ENCODE measurements at places on chromosomes 5 and 9.

DNA sequence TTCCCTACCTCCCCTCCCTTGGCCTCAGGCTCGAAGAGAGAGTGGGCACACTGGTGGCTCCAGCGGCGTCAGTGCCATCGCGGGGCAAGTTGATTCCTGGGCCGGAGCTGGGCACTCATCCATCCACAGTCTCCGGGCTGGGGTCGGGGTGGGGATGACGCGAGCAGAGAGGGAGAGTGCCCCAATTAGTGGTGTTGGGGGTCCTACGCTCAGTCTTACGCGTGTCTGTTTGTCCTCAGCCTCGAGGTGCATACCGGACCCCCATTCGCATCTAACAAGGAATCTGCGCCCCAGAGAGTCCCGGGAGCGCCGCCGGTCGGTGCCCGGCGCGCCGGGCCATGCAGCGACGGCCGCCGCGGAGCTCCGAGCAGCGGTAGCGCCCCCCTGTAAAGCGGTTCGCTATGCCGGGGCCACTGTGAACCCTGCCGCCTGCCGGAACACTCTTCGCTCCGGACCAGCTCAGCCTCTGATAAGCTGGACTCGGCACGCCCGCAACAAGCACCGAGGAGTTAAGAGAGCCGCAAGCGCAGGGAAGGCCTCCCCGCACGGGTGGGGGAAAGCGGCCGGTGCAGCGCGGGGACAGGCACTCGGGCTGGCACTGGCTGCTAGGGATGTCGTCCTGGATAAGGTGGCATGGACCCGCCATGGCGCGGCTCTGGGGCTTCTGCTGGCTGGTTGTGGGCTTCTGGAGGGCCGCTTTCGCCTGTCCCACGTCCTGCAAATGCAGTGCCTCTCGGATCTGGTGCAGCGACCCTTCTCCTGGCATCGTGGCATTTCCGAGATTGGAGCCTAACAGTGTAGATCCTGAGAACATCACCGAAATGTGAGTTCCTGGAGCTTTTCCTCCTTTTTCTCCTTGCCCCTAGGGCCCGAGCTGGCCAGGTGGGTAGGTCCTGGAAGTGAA, 861 bp downstream of the NTRK2 start:
- no peak for DNase-seq

- no peak for DNase-seq
Observed at GRCh38 chr9:89358376-89358916, 40.1 kb downstream of the SECISBP2 start.

GRCh38 chr5:148107608-148108007, 43.8 kb downstream of the SPINK5 start:
- no peak for DNase-seq

DNA sequence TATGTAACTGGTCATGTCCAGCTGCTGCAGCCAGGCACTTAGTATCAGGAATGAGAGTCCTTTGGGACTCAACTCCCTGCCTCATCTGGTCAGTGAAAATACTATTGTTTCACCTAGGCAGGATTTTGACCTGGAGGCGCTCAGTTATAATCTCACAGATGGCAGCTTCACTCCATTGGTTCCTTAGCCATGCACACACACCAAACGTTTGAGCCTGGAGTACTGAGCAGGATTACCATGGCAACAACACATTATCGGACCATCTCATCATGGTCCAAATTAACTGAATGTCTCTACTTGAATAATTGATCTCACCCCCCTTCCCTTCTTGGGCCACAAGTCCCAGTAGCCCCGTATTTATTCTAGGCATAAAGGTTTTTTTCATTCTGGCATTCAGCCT, 15.0 kb upstream of the SREK1 start:
- no peak for DNase-seq

- no peak for DNase-seq
Observed at GRCh38 chr9:94591876-94592275, 1.7 kb downstream of the FBP2 start.

DNA sequence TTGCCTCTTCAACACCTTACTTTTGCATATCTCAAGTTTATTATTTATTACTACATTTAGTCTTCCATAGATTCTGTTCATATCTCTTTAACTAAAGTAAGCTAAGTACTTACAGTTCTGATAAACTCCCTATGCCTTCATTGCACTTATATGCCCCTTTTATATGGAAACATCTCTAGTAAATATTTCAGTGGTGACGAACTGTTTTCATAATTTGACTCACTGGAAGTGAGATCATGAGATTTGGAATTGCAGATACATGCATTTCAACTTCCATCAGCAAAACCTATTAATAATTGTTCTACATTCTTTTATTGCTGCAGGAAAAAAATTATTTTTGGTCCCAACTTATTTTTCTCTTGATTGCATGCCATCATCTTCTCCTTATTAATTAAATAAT, 263.5 kb downstream of the CD180 start:
- no peak for DNase-seq

- DNase-seq, result no peak
Observed at GRCh38 chr5:56961746-56962145, 9.8 kb upstream of the MIER3 start.

DNA sequence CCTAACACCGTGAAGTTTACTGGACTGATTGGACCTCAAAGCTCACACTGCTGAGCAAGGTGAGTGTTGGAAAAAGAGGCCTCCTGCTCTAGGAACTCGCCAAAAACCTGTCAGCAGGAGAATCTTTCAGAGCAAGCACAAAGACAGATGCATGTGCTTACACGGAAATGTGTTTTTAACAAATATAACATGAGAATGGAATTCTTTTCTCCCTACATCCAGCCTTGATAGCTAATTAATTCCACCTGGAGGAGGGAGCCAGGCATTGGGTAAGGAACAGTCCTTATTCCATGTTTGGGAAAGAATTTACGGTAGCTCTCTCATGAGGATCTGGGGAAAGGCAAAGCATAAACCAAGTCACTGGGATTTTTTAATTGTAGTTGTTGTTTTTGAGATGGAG, 98.8 kb downstream of the KLF4 start:
- DNase-seq, result no peak

- no peak for DNase-seq
Observed at GRCh38 chr5:135557076-135557838, 21.5 kb upstream of the NEUROG1 start.

DNA sequence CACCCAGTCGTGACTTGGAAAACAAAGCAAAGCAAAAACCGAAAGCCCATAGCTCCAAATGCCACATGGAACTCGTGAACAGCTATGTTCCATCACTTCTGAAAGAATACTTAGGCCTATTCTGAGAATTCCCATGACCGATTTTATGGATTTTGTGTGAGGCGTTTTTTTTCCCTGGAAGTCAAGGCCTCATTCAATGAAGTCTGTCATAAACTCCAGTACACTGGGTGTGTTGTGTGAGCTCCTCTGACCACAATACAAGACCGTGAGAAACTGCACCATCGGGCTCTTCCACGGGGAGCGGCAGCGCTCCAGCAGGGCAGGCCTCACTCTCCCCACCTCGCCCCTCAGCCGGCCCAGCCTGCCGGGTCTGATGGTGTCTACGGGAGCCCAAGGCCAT, 209.5 kb downstream of the FANCC start:
- no peak for DNase-seq

DNA sequence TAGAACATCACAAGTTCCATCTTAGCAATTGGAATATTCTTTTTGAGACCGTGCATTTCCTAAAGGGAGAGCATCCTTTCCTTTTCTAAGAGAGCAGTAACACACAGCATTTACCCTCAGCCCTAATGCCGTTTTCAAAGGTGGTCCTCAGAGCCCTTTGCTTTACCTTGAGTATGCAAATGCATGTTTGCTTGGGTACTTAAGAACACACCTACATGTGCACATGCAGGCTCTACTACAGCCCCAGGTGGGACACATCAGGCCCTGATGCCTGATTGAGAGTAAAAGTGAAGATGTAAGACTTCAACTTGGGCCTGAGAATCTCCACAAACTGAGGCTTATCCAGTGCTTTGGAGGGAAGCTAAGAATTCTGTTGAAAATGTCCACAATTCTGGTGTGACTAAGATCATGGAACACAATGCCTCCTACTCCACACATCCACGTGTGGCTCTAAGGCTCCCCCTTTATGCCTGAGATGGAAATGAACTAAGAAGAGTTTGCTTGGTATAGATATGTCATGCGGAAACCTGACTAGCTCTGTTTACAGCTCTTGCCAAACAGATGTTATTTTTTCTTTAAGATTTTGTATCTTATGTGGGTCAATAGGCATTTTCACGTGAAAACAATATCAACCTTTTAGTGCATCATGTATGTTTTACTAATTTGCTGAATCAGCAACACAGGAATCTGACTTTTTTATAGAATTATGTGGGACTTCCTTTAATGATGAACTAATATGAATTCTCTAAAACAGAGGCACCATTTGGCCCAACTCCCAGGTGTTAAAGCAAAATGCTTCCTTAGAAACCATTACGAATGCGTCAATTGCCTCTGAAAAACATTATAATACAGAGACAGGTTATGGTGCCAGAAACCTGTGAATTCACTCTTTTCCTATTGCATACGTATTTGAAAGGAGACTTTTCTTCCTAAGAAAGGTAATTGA, 48.9 kb upstream of the SLC2A8 start:
- DNase-seq, result peak; percentile 25

- peak; percentile 0 for DNase-seq
Observed at GRCh38 chr5:172235132-172235780, 41.3 kb downstream of the EFCAB9 start.

DNA sequence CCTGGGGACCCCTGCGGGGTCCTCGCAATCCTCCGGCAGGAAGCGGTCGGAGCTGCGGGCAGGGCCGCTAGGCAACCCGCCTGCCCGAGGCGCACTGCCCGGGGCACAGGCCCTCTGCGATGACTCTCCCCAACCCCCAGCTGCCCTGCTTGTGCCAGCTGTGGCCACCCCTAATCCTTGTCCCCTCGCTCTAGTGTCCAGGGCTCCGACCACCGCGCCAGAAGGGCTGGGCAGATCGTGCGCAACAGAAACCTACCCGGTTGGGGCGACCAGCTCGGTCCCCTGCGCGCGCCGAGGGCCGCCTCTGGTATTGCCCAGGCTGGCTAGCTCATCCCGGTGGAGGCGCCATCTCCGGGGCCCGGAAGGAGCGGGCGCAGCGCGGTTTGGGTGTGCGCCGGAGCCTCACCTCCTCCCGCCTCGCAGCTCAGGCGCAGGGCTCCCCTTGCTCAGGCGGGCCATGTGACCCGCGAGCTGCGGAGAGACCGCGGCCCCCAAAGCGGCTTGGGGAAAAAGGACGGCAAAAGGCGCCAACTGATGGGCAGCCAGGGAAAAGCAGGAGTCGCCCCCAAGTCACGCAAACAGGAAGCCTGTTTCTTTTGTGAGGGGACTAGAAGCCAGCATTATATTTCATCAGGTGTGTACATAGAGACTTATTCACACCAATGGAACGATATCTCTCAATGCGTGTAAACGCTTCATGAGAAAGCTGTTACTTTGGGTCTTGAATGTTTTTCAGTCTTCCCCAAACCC, 46.8 kb upstream of the RNF20 start:
- no peak for DNase-seq

GRCh38 chr9:6414247-6414641, 1.2 kb downstream of the UHRF2 start:
- DNase-seq, result no peak

GRCh38 chr9:73076970-73077369, 74.7 kb upstream of the ANXA1 start:
- no peak for DNase-seq

GRCh38 chr9:82170866-82171265, 182.3 kb downstream of the SPATA31D1 start:
- DNase-seq, result peak; percentile 72

DNA sequence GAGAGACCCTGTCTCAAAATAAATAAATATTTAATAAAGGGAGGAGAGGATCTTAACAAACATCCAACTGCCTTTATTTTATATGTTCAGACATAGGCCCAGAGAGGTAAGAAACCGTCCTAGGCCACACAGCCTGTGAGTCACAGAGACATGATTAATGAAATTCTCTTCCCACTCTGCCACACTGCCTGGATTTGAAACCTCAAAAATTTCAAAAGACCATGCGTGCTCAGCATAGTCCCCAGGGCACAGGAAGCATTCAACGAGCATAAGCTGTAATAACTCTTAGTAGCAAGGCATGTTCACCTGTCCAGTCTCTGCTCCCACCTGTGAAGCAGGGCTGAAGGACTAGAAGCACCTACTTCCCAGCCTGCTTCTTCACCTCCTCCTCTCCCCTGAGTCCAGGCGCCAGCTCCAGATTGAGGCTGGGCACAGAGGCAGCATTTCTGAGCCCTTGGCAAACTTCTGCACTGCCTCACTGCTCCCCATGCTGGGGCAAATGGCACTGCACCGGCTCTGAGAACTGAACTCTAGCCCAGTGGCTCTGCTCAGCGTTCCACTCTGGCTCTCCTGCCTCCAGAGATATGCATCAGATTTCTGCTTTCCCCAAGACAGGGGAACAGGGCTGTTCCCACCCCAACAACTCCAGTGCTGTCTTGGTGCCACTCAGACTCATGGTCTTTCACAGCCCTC, 1.1 kb downstream of the FAT2 start:
- DNase-seq, result no peak

DNA sequence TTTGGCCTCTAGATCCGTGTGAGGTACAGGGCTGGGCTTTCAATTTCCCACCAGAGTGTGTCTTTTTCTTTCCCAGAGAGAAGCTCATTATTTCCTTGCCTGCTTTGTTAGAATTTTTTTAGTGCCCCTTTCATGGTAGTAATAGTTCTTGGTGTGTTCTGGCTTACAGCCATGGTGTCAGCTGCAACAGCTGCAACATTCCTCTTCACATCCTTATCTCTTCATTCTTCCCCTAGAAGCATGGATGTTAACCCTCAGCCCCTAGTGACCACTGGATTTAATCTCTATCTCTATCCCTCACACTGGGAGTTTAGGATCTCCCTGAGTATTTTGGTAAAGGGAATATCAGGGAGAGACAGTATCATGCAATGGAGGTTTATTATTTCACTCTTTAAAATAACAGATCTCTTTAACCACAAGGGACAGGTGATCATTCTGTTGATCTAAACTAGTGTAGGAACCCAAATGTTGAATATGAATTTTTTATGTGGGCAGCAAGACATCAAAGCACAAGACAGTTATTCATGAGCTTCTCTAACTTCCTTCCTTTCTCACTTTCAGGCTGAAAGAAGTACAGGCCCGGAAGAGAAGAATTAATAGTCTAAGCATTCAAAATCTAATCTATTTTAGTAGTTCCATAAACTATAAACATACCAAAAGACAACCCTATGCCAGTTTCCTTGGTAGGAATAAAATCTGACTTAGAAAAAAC, 160.2 kb downstream of the FAM170A start:
- DNase-seq, result no peak

DNA sequence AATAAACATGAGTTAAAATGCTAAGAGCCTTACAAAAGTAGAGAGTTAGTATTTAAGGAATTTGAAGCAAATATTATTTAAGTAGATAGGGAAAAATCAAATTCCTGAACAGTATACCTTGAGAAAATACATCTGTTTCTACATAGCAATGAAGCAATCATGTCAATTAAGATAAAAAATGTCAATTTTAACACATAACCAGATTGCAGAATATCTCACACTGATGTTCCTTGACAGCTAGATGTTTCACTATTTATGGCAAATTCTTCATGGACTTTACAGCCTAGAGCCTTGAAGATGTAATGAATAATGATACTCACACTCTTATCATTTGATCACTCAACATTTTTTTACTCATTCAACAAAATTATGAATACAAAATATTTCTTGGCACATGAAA, 708.2 kb upstream of the PTPRD start:
- no peak for DNase-seq
